ENCODE measurements at places on chromosomes 4 and X.

GRCh38 chrX:52262195-52262546 is 77.5 kb downstream of the MAGED4 start:
- no peak for DNase-seq

DNA sequence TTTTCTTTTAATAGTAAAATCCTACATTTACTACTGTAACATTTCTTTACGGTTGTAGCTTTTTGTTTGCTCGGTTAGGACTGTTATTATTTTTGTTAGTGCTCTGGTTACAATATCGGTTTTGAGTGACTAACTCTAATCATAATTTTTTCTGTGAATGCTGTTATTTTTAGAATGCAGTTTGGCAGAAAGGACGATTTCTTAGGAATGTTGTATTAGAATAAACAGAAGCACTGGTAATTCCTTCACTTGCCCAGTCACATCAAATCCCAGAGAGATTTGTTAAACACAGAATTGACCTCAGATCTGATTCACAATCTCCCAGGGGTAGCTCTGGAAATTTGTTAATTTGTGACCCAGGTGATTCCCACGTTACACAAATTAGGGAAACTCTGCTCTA is 21.7 kb downstream of the DDIT4L start:
- DNase-seq, result no peak

- DNase-seq, result no peak
Observed at GRCh38 chr4:140367738-140368137, 5.7 kb upstream of the SCOC start.

DNA sequence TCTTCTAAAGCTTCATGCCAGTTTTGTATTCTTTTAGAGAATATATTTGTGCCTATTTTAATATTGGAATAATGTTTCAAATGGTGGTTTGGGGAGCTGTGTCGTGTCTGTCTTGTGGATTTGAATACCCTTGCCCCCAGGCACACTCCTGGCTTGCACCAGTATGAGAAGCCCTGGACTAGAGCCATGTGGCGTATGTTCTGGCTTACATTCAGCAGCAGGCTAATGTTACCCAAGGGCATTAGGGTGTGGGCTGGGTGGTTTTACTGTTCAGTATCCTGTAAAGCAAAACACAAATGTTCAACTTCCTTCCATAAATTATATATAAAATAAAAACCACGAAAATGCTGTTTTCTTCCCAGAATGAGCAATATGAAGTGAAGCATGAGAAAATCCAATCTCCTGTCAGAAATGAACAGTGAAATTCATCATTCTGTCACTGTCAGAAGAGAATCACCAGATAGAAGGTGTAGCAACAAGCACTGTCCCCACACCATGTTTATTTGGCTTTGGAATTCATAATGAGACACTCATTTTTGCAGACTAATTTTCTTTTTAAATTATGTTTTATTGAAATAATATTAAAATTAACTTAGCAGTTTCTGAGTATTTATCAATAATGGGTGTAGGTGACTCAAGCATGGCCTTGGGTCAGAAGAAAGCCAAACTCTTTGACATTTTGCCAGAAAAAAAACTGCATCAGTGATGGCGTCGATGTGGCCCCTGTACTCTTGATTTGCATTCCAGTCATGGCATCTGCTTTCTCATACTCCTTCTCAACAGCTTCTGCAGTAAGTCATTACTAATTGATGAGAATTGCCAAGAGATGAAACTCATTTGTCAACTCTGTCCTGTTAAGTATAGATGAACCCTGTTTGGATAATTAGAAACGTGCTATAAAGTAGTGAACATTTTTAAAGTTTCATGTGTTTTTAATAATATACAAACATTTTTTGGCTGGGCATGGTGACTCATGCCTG is 43.8 kb downstream of the WWC2 start:
- peak; percentile 71 for DNase-seq

- no peak for DNase-seq
Observed at GRCh38 chrX:41304178-41304577, 29.8 kb upstream of the DDX3X start.

DNA sequence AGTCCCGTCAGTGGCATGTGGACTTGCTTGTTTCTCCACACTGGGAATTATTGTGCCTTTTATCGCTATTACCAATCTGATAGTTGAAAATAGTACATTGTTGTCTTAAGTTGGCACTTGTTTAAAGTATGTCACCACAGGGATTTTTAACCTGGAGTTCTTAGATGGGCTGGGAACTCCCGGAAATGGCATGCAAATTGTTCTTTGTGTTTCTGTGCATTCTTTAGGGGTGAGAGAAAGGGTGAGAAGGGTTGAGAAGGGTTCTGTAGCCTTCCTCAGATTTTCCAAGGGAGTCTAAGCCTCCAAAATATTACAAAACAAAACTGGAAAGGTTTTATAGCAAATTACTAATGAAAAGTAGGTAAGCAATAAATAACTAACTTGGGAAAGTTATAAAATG is 176.9 kb downstream of the ZIC3 start:
- no peak for DNase-seq

DNA sequence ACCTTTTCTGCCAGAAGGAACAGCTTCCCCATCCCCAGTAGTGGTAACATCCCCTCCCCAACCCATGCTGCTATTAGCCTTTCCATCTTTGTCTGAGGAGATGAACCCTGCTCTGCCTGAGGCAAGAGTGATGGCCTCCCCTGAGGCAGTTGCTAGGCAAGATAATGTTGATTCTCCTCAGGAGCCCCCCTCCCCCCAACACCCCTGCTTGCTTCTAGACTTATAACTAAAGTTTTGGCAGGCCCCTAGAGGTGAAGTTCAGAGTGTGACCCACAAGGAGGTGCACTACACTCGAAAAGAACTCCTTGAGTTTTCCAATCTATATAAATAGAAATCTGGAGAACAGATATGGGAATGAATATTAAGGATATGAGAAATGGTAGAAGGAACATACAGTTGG is 962.5 kb downstream of the ADGRL3 start:
- no peak for DNase-seq

- DNase-seq, result no peak
Observed at GRCh38 chr4:154720618-154721267, 23.1 kb upstream of the LRAT start.

GRCh38 chr4:124867536-124867935 is 155.0 kb upstream of the ANKRD50 start:
- DNase-seq, result no peak

- DNase-seq, result no peak
Observed at GRCh38 chr4:7635445-7636239, 200.9 kb upstream of the PSAPL1 start.

GRCh38 chr4:61273233-61273632 is 73.1 kb downstream of the ADGRL3 start:
- no peak for DNase-seq

- DNase-seq, result no peak
Observed at GRCh38 chr4:122073615-122074014, 78.5 kb upstream of the BLTP1 start.

DNA sequence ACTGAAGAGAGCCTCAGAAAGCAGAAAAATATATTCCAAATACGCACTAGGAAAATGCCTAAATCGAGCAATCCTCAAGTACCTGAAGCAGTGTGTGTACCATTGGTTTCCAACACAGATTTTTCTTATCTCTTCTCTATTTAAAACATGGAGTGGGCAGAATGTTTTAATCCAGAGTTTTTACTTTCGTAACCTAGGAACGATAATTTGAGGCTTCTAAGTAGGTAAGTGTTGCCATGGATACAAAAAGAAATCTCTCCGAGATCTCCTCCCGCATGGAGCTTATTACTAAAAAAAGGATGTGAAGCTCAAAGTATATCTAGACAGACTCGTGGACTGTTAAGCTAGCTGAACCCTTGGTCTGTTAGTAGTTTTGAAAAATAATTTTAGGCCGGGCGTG is 23.0 kb upstream of the OTUD4 start:
- no peak for DNase-seq

GRCh38 chr4:20589436-20589835 is 110.8 kb upstream of the PACRGL start:
- no peak for DNase-seq

DNA sequence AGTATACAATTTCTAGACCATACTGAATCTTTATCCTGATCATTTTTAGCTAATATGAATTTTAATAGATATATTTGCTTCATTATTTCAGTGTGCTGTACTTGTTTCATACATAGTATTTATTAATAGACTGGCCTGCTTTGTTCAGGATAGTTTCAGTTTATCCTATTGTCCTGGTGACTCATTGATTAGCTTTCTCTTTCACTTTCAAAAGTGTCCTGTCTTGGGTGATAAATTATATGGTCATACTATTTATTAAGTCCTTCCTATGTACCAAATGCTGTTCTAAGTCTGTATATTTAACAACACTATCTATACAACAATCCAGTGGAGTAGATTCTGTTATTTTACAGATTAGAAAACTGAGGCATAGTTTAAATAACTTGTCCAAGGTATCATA is 153.8 kb upstream of the RAPGEF2 start:
- DNase-seq, result peak; percentile 16

DNA sequence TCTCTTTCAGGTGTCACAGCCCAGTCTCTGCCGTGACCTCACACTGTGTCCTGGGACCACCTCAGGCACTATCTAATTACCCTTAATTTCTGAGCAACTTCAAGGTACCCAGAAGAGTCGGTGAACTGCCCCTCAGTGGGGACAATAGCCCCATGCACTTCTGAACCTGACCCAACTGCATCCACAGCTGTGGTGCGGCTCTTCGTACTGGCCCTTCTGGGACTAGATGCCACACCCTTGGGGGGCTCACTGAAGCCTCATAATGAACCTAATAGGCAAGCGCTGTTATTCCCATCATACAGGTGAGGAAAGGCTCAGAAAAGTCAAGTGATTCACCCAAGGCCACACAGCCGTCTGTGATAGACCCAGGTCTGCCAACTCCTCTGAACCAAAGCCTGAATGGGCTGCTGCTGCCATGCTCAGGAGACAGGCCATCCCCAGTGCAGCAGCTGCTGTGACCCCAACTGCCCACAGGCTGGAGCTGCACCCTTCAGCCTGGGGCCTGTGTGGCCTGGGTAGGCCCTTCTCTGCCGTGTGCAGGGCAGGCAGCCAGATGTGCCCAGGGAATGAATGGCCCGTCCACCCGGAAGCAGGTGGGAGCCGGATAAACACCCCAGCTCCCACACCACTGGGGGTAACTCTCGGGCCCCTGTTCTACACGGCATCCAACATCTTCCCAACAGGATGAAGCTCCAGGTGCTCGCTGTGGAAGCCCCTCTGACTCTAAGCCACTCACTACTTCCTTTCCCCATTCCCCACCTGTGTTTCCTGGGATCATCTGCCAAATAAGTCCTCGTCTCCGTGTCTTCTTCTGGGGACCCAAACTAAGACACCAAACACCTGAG is 35.9 kb downstream of the HMX1 start:
- DNase-seq, result no peak

DNA sequence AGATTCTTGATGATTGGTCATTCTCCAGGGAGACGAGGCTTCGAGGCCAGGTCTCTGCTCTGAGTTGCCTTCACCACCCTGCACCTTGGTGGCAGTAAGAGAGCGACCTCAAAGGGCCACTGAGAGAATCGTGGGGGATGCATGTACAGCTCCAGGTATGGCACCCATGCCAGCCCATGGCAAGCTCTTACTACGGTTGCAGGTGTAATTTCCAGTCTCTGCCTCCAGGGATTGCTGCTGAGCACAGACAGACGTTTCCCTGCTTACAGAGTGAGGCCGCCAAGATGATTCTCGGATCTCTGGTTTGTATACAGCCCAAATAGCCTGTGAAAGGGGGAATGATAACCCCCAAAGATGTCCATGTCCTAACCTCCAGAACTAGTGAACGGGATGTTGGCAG is 16.3 kb upstream of the DRD5 start:
- no peak for DNase-seq

DNA sequence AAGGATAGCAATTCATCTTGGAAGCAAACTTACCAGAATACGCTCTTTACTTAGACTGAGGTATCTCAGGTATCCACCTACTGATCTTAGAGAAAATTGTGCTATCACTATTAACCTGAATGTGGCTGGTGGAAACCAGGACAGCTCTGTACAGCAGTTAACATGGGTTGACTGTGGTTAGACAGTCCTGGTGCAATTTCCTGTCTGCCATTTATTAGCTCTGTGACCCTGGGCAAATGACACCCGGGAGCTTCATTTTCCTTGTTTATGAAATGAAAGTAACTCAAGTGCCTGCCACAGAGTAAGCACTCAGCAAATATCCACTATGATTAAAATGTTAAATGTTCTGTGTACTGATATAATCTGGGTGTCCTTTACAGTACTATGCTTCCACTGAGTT is 60.0 kb downstream of the SMC1A start:
- DNase-seq, result no peak

DNA sequence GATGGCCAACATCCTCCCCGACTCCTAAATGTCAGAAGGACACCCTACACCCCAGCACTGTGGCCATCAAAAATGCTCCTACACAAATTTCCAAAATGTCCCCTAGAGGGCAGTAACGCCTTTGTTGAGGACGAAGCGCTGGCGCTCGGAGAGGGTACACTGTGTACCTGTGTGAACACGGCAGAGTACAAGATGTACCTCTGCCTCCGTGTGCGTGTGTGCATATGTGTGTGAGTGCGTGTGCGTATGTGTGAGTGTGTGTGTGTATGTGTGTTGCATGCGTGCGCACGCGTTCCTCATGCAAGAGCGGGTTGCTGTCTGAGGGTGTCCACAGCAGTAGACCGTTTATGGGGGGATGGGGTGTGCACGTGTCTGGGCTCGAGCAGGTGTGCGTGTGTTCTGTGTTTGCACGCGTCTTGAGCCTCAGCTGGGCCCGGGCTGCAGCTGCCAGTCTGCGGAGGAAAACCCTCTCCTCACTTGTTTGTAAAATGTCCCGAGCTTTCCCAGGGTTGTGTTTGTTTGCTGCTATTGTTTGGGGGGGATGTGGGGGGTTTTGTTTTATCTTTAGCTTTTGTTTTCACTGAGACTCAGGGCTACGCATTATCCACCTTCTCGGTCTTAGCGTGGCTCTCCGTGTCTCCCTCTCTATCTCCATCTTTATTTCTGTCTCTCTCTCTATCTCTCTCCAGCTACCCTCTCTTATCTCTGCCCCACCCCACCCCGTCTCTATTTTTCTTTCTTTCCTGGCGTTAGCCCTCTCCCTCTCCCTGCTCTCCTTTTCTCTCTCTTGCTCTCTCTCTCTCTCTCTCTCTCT is 10.4 kb upstream of the TSPYL2 start:
- peak; percentile 36 for DNase-seq

All from fibroblast of the conjunctiva (primary cell).